Type B pancreatic cell (in vitro differentiated cells): ENCODE measurements at places on chromosomes 16 and 17. TPM values are rescaled to one million over a fixed set of nuclear protein-coding genes. Genes with fewer than 3 reads are reported as not detected.

The GP1BA gene
- total RNA-seq, result not detected in 2 replicates

The ATP2A3 gene
- 33.2 and 58.6 TPM in 2 replicates for total RNA-seq

The CD79B gene
- total RNA-seq, result not detected in 2 replicates

The ALOX15B gene
- total RNA-seq, result not detected in 2 replicates

- no peak for DNase-seq
Observed at GRCh38 chr16:67284699-67285646, 5.6 kb downstream of the PLEKHG4 start.

DNA sequence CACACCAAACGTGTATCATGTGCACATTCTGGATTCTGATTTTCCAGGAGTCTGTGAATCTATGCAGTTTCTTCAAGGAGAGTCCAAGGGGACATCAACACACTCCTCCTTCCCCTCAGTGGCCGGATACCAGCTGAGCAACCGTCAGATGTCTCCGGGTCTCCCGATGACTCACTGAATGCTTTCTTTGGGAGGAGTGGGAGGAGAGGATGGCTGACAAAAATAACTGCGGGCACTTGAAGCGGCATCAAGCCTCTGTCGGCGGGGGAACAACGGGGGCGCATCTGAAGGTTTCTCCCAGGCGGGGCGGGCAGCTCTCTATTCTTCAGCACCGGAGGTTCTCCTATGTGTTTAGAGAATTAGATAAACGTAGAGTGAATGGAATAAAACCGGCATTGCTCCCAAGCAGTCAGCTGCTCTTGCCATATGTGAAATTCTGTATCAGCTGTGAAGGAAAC lies 24.6 kb upstream of the LRRC75A start:
- DNase-seq, result no peak

DNA sequence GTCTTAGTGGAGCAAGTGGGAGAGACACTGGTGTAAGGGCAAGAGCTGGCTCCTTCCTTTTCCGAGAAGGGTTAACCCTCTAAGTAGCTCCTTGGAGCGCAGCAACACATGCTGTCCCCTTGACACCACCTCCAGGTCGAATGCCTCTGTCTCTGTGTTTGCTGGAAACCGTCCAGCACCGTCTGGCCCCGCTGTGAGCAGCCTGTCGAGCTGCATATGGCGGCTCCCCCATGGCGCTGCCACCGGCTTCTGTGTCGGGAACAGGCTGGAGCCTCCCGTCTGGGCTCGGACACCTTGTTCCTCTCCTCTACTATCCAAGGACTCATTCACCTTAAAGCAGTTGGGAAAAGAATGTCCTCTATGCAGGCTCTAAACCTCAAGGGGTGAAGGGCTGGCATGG lies 28.9 kb upstream of the WSCD1 start:
- DNase-seq, result no peak

- DNase-seq, result peak; percentile 50
Observed at GRCh38 chr16:22323959-22324786, 27.0 kb downstream of the POLR3E start.

DNA sequence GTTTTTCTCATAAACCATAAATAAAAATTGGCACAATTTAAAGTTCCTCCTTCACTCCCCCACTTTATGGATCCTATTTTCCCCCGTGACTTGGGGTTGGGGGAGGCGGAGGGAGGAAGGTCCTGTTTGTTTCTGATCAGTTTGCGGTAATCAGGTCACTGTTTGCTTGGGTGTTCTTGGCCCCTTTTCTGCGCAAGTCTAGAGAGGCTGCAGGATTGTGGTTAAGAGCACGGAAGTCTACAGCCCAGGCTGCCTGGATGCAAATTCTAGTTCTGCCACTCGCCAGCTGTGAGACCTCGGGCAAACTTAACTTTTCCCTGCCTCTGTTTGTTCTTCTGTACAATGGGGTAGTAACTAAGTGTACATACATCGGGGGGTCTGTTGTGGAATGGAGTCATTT lies 12.1 kb downstream of the ATP2C2 start:
- DNase-seq, result no peak

DNA sequence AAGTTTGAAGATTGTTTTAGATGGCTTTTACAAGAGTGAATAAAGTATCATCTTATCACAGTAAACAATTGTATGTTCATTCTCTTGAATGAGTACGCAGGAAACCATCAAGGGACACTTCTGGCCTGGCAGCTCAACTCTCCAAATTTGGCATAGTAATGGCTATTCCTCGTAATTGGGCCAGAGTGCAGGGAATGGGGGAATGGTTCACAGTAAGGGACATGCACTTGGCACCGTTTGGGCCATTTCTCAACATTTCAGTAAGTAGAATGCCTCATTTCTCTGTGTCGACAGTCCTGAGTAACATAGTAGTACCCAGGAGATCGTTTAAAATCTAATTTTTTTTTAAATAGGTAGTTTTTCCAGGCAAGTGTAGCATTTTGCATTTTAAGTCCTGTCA lies 309.6 kb downstream of the KCNJ2 start:
- no peak for DNase-seq

GRCh38 chr16:63363738-63364137 lies 1327.5 kb upstream of the CDH8 start:
- DNase-seq, result no peak

- no peak for DNase-seq
Observed at GRCh38 chr17:82468692-82469091, 10.2 kb downstream of the NARF start.

- no peak for DNase-seq
Observed at GRCh38 chr17:48624544-48625494, 1.3 kb downstream of the HOXB9 start.

- DNase-seq, result no peak
Observed at GRCh38 chr17:27793168-27793905, 7.0 kb downstream of the NOS2 start.

DNA sequence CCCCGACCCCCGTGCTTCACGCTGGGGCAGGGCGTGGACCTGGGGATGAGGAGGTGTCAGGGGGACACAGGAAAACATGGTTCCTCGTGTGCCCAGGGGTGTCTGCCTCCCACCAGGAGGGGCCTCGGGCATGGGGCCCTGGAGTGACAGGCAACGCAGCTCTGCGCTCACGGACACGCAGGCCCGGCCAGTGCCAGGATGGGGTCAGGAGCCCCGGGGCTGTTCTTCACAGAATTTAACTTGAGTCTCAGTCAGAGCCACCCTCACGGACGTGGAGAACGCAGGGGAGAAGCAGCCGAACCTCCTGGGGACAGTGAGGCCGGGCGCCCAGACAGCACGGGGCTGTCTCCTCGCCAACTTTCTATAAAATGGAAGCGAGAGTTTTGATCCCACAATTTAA lies 16.7 kb downstream of the UNKL start:
- DNase-seq, result no peak

- no peak for DNase-seq
Observed at GRCh38 chr17:65554553-65555223, 6.8 kb downstream of the AXIN2 start.

DNA sequence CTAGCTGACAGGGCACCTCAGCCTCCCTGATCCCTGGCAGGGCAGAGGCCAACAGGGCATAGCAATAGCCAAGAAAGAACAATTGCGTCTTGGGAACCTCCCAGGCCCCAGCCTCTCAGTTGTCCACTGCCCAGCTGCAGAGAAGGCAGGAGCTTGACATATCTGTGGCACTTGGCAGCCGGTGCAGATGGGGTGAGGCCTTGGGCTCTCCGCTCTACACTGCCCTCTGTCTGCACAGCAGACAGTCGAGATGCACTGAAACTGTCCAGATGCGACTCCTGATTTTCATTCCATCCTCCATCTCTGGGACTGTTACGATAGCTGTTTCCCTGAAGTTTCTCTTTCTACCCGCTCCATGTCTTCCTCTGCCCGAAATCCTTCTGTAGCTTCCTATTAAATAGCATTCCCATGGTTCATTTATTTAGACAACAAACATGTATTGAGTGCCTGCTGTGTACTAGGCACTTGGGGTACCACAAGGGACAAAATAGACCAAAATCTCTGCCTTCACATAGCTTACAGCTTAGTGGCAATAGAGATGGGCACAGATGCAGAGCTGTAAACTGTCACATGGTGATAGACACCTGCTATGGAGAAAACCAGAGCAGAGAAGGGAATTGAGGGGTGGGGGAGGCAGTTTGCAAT lies 3.3 kb downstream of the POLR3E start:
- no peak for DNase-seq
